ENCODE measurements at places on chromosomes 2 and 18. TPM values are rescaled to one million over a fixed set of nuclear protein-coding genes. Genes with fewer than 3 reads are reported as not detected.

FSHR gene
- polyA plus RNA-seq = 0.36 TPM

FEV gene
- polyA plus RNA-seq = not detected

PRKAG3 gene
- not detected for polyA plus RNA-seq

PPM1B gene
- polyA plus RNA-seq = 79.8 TPM

DYNAP gene
- not detected for polyA plus RNA-seq

Measured in neural cell (in vitro differentiated cells).